ENCODE measurements at places on chromosomes 1 and 21.

DNA sequence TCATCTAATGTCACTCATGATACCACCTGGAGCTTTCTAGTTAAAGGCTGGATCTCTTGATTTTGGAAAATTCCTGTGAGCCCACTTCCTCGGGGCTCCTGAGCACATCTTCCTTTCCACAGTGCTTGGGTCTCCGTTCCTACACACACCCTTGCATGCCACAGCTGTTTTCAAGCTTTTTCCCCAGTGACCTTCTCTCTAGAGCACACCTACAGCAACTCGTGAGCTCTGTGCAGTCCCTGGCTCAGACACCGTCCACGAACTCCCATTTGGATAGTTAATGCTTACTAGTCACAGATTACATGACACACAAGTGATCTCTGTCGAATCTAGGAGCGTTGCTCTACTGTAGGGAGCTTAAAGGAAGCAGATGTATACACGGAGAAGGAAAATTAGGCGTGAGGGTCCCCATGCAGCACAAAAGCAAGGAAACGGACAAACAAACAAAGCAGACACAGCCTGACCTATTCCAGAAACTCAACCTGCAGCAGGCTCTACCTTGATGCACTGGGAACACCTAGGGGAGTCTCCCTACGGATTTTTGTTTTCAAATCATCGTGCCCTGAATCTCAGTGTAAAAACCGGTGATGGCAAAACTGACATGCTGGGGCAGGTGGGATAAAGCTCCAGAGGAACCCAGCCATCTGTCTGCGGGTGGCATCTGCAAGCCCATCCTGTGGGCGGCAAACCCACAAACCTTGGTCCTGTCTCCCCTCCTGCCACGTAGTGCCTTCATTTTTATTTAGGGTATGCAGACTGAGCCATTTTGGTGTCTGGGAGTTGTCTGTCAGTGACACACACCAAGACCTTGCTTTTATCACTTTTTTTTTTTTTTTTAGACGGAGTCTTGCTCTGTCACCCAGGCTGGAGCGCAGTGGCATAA, 177.8 kb downstream of the RUNX1 start:
- DNase-seq, result no peak

- no peak for DNase-seq
Measured at GRCh38 chr1:55150880-55151588, 64.1 kb downstream of the USP24 start.

GRCh38 chr1:151960780-151961513, 32.7 kb downstream of the S100A10 start:
- no peak for DNase-seq

GRCh38 chr1:181326348-181326747, 157.0 kb upstream of the CACNA1E start:
- DNase-seq, result no peak

GRCh38 chr1:100989306-100990077, 36.1 kb downstream of the DPH5 start:
- no peak for DNase-seq

DNA sequence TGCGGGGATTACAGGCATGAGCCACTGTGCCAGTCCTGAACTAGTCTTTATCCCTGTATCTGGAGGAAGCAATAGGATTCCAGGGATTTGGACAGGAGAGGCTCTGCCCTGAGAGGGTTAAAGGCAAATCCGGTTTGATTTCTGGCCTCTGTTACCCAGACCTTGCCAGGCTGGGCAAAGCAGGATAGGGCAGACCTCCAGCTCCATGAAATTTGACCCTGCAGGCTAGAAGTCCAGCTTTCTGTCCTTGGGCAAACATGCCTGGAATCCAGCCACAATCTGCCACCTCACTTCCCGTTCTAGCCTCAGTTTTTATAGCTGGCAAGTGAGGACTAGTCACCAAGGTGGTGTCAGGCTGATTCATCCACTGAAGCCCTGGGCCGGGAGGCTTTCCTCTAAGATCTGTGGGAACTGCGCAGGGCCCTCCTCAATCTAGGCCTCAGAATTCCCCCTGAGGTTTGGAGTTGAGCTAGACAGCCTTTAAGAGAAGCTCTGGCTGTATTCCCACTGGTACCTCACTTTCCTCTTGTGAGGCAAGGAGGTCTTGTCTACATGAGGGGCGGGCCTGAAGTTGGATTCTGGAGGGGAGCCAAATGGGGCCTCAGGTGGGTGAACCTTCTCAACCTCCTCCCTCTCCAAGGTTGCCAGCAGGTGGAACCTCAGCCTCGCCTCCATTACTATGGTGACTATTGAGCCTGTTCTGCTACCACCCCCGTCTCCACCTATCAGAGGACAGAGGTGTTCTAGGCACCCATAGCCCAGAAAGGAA, 7.0 kb upstream of the P3R3URF start:
- DNase-seq, result no peak

GRCh38 chr1:53475664-53476063, 16.5 kb downstream of the DMRTB1 start:
- no peak for DNase-seq

DNA sequence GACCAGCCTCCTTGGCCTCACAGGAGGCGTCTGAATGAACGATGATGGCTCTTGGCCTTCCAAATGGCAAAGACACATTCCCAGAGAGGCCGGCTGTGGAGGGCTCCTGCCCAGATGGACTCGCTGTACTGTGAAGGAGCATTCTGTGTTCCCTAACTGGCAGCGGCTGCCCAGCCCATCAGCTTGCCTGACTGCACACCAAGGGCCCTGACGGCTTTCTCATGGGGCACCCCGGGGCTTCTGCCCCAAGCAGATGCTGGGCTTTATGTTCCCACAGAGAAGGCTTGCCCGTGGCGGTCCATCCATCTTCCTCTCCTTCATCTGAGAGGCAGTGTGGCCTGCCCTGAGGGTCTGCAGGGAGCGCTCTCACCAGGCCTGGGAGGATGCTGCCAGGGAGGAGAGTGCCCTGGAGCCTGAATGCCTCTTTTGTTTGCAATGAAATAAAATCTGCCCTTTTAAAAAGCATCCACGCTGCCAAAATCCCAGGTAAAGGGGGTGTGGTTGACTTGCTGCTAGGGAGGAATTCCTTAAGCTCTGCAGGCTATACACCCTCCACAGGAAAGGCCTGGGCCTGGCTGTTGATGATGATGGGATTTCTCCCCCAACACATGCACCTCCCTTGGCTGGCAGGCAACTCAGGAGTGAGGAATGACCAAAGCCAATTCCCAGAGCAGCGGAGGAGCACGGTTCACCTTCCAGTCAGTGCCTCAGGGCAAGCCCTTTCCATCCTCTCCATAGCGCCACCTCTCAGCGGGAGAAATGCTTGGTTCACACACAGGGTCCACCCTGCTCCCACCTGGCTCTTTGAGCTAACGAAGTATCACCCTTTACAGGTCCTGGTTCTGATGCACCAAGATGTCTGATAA, 84.6 kb upstream of the SSX2IP start:
- no peak for DNase-seq

GRCh38 chr1:223156343-223156742, 13.3 kb upstream of the TLR5 start:
- DNase-seq, result no peak

GRCh38 chr21:34812504-34813265, 143.9 kb downstream of the CLIC6 start:
- DNase-seq, result no peak

DNA sequence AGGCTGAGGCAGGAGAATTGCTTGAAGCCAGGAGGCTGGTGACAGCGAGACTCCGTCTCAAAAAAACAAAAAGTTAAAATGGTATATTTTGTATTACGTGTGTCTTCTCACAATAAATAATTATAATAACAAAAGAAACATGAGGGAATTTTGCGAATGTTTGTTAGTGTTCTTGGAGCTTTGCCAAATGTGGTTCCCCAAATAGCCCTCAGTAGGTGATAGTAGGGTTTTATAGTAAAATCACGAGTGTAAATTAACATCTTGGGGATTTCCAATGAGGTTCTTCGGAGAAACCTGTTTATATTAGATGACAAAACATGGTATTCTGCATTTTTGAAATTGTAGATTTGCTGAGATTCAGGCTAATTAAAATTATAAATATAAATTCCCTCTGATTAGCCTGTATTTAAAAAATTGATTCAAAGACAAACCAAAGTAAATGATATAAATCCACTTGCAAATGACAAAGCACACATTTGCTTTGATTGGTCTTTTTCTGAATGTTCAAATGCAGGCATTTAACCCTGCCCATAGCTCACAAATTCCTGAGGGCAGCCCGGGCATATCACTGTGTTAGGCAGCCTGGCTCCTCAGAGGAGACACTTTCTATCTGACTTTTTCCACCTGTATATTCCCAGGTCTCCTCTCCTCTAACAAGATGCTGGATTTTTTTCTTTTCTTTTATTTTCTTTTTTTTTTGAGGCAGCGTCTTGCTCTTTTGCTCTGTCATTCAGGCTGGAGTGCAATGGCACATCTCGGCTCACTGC, 50.3 kb upstream of the TSNAX start:
- DNase-seq, result no peak

- no peak for DNase-seq
Measured at GRCh38 chr1:197736685-197737084, 38.6 kb downstream of the DENND1B start.

DNA sequence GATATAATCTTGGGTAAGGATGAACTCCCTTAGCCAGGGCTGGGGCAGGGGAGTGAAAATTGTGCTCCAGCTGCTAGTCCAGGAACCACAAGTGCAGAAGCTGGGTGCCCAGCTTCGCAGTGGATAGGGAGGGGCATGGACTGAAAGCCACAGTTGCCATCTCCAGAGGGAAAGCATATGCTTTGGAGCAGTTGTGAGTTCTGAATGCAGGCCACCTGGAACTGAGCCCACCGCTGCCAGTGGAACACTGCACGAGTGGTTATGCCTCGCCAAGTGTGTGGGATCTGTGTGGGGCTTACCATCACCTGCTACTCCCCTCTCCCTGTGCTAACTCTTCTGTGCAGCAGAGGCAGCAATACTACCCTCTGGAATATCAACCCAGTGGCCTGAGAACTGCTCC, 158.4 kb upstream of the DPT start:
- DNase-seq, result no peak

Data from stimulated activated CD8-positive, alpha-beta memory T cell treated with anti-CD3 and anti-CD28 coated beads, Interleukin-15, amount 100 ng/mL, for 1 hour (primary cell).